ENCODE measurements at places on chromosomes 1 and 21.

DNA sequence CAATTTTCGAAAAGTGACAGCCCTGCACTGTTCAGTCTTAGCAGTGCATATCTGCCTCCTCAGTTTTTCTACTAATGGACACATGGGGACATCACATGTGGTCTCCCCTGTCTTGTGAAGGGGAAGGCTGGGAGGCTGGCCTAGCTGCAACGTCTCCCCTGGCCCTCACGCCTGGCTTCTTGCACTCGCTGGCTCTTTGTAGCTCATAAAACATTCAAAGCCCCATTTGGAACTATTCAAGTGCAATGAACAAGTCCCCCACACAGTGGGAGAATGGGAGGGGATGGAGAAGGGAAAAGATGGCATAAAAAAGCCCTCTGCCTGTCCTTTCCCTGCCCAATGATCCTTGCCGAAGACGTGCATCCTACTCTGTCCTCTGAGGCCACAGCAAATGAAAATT lies 73.6 kb downstream of the PGBD5 start:
- no peak for DNase-seq

DNA sequence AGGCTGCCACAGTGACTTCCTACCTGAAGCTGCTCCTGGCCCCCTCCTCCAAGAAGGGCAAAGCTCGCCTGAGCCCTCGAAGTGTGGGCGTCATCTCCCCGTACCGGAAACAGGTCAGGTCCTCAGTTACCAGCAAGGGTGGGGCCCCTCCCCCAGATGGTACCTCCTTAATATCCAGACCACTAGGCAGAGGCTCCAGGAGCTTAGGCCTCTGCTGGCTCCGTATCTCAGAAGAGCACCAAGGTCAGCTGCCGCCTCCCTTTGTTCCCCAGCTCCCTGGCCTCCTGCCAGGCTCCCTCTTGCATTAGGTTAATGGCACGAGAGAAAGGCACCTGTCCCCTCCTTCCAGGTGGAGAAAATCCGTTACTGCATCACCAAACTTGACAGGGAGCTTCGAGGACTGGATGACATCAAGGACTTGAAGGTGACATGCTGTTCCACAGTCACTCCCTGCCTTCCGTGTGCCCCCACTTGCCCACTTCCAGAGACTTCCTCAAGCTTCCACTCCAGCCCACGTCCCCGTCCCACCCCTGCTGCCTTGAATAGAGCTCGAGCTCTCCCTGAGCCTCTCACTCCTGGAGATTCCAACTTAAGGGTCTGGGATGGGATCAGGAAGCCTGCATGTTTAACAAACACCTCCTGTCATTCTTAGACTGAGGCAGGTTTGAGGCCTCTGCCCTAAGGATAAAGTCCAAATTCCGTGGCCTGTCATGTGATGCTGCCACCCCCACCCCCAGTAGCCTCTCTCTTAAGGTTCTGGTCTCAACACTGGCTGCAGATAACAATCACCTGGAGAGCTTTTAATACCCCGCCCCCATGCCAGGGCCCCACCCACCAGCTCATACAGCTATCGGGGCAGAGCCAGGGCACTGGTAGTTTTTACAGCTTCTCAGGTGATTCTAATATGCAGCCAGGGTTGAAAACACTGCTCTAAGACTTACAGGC lies 8.3 kb downstream of the RHOC start:
- DNase-seq, result no peak

DNA sequence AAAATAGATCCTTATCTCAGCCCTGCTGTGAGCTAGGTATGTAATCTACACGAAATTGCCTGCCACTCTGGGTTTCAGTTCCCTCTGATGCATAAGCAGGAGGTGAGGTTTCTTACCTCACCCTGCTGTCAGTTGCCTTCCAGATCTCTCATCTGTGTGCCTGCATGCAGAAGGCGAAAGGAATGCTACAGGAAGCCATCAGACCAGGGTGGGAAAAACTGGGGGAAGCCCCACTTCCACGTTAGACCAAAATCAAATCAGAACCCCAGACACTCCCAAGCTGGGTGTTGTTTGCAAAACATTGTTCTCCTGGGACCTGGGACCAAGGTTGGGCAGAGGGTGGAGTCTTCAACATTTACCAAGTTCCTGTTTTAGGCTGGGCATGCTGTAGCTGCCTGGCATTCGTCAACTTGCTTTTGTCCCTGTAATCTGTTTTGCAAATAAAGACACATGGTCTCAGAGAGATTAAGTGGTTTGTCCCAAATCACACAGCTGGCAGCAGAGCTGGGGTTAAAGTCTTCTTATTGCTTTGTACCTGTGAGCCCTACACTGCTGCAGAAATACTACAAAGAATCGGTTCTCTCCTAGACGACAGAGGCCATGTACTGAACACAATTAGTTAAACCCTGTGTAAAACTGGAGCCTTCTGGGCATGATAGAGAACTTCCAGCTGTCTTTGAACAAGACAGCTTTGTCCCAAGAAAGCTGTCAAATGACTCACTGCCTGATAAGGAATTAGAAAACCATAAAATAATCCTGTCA lies 389.7 kb upstream of the RUNX1 start:
- no peak for DNase-seq

GRCh38 chr1:54326543-54327385 lies 79.4 kb downstream of the SSBP3 start:
- DNase-seq, result no peak

GRCh38 chr21:37828556-37828955 lies 87.7 kb downstream of the KCNJ6 start:
- DNase-seq, result no peak

DNA sequence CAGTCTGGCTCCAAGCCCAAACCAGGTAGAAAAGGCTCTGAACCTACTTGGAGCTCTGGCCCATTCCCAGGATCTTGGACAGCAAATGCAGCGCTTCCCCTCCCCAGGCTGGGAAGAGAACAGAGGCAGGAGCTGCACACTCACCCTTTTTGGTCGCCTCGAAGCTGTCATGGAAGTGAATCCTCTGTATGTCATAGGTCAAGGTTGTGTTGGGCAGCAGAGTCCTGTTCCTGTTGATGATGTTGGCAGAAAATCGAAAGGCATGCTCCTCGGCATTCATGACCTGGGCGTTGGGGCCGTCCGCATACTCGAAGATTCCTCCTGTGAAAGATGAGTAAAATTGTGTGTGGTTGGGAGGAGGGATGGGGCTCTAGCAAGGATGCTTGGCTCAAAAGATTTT lies 143.5 kb downstream of the GRIK3 start:
- DNase-seq, result no peak

DNA sequence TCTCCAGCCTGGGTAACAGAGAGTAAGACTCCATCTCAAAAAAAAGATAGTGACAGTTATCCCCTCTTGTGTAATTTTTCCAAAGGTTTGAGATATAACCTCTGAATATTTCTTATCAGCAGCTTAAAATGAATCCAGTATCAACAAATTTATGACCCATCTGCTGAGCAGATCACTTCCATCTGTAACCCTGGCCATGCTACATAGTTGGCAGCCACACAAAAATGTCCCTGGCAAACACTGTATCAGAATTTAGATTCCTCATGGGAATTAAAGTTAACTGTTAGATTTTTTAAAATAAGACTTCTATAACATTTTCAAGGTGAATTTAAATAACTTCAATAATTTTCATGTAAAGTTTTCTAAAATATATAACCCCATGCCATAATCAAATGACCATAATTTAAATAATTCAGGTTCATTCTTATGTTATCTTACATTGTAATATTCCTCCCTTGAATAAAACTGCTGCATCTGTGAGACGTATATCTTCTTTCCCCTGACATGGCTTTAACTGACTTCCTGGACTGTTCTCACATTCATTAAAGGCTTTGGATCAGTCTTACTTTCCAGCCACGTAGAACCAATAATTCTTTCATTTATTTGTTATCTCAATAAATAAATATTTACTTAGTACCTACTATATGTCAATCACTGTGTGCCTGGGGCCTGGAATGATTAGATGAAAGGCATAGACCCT lies 5.3 kb upstream of the PRPF38B start:
- DNase-seq, result no peak

DNA sequence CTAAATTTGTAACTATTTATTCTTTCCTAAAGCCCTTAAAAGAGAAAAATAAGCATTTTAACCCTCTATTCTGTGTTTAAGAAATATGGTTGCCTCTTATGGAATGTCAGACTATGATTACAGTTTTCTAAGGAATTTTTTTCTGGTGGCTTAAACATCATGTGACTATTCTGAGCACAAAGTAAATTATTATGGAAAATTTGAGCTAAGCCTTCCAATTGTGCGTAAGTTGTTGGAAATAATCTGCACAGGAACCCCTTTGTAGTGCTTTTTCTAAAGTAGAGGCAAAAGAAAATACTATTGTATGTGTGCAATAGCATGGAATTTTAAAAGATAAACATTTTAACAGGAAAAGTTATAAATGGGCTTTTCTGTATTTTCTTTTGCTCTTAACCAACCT lies 254.8 kb downstream of the PBX1 start:
- no peak for DNase-seq

DNA sequence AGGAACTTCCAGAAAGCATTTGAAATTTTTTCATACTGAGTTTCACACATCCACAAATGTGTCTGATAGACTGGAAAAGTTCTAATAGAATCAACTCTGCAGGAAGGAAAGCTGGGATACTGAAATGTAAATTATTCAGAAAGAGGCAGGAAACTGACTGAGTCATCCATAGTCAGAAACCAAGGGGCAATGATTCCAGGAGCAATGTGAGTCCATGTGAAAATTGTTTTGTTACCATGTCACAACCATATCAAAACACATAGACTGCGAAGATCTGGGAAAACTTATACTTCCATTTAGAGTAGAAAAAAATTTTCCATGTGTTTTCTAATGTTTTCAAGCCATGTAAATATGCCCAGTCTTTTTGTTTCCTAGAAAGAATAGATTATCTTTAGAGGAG lies 142.3 kb upstream of the TMPRSS15 start:
- no peak for DNase-seq

DNA sequence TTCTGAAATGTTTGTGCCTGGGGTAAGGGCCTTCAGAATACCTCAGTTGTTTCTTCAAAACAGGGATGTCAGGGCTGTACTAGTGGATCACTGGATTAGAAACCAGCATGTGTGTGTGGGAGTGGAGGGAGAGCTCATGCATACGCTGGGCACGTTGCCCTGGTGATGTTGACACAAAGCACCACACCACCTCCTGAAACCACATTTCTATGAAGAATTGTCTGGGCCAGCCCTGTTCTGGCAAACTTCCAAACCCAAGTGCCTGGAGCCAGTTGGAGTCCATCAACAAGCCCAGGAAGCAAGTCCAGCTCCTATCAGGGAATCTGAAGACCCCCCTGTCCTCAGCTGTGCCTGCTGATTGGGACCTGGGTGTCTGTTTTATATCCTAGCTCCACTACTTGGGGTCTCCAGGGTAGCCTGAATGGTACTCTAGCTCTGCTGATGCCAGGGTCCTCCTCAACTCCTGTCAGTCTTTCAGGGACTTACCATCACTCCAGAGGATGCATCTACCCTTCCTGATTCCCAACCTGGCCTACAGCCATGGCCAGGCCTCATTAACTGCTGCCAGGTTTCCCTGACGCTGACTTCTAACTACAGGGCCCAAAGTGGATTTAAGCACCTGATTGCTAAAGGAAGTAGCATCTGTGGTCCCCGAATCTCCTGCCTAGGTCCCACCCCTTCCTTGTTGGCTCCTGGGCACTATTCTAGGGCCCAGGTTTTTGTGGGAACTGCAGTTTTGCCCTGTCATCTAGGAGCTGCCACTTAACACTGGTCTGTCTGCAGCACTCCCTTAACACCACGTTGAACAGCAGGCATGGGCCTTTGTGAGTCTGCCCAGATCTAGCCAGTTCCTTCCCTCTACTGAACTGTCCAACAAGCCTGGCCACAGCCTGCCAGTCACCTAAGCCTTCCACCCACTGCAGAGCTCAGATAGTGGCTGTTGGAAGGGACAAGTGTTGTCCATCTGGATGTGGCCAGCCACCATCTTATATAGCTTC lies 45.5 kb downstream of the LPAR3 start:
- no peak for DNase-seq

DNA sequence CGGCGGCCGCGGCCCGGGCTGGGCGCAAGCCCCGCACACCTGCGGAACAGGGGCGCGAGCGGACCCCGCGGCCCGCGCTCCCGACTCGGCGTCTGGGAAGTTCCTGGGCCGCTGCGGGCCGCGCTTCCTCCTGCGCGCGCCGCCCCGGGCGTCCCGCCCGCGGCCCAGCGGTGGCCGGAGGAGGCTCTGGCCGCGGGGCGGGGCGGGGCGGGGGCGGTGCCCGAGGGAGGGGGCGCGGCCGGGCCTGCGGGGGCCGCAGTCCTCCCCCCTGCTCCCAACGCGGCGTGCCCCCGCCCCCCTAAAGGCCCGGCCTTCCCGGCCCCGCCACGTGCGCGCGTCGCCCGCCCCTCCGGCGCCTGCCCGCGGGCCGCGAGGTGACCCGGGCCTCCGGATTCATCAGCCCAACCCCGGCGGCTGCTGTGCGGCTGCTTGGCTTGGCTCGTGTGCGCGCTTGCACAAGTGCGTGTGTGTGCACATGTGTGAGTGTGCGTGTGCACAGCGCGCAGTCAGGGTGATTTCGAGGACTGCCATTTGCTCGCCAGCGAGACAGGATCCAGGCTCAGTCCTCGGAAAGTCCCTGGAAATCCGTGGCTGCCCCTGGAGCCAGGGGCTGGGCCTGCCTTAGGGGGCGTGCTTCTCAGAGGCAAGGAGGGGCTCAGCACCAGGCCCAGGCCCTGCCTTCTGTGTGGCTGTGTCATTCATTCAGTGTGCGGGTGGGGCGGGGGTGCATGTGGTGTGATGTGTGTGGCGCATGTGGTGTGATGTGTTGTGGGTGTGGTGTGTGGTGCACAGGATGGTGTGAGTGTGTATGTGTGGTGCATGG lies at the start of gene C2CD2:
C2CD2 (minus strand) TSS at position 188 of the 823 bp plus-strand sequence. CDS start 370 bp downstream, outside the sequence.
- no peak for DNase-seq

DNA sequence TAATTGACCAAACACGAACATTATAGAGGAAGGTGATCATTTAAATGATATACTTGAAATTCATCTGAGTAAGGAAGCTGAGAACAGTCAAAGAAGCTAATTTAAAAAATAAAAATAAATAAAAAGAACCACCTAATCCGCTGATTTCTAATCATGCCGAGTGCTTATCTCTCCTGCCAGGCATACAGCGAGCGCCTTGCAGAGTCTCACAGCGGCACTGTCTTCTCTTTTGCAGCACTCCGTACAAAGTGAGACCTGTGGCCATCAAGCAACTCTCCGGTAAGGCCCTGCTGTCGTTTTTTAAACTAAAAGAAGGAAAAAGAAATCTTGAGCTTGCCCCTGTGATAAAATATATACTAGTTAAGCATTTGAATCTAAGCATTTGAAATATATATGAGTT lies 45.3 kb downstream of the PDE9A start:
- DNase-seq, result no peak

GRCh38 chr1:31336687-31337467 lies 36.0 kb downstream of the FABP3 start:
- DNase-seq, result no peak

- DNase-seq, result no peak
These were observed 231.9 kb downstream of the TOMM20 start for GRCh38 chr1:234896477-234897389.

DNA sequence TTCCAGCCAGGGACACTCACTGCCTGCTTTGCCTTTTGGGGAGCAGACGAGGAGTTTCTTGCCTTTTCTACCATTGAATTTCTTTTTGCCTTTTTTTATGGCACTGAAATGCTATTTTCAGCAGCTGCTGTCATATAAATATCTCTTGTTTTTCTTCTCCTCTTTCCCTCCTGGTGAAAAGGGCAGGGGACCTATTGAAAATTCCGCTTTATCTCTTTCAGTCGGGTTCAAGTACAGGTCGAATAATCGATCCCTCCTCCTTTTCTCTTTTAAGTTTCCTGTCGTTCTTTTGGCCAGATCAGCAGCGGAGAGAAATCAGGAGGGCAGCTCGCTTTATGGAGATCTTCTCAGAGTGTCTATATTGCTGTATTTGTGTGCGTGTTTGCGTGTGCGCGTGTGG lies 67.4 kb upstream of the CASZ1 start:
- no peak for DNase-seq

All from stimulated activated CD4-positive, alpha-beta T cell treated with anti-CD3 and anti-CD28 coated beads, Interleukin-1b, Interleukin-23, amount 100 ng/mL, for 1 hour (primary cell).